Activated T-cell treated with anti-CD3 and anti-CD28 coated beads for 48 hours (primary cell): ENCODE measurements at places on chromosomes 7 and 10.

DNA sequence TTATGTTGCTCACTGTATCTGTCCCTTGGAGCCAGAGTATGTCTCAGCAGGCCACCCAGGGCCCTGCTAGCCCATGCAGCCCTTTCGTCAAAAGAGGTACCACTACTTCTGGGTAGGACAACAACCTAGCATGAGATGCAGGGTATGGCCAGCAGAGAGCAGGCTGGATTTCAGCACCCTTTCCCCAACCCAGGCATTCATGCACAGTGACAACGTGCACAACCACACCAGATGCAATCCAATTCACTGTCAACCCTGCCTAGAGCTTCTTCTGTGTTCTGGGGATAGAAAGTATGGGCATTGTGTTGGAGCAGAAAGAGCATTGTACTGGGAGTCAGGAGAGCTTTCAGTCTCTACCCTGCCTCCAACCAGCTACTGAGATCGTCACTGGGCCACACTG is 37.9 kb downstream of the JAZF1 start:
- no peak for DNase-seq

- no peak for DNase-seq
Observed at GRCh38 chr7:80934321-80934720, 15.5 kb upstream of the SEMA3C start.

GRCh38 chr10:47383261-47384147 is 589 bp downstream of the ZNF488 start:
- DNase-seq, result no peak

GRCh38 chr7:69864274-69864673 is 266.0 kb downstream of the AUTS2 start:
- DNase-seq, result no peak

DNA sequence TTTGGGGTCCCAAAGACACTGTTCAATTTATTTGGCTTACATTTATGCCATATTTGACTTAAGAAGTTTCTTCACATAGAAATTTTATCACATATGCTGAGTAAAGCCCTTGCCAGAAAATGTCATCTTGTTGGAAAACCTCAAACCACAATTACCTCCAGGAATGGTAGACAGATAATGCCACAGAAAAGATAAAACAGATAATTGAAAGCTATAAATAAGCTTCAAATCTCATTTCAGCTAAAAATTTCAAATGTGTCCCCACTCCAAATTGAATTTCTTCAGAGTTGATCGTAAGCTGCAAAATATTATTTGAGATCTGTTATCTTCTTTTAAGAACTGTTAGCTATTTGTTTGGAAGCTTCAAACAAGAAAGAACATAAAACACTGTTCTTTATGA is 176.4 kb upstream of the PTN start:
- DNase-seq, result no peak

DNA sequence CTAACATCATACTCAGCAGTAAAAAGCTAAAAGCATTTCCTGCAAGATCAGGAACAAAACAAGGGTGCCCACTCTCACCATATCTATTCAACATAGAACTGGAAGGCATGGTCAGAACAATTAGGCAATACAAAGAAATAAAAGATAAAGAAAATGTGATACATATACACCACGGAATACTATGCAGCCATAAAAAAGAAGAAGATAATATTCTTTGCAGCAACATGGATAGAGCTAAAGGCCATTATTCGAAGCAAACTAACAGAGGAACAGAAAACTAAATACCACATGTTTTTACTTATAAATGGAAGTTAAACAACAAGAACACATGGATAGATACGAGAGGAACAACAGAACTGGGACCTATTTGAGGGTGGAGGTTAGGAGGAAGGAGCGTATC is 652.7 kb downstream of the GRID1 start:
- DNase-seq, result no peak

DNA sequence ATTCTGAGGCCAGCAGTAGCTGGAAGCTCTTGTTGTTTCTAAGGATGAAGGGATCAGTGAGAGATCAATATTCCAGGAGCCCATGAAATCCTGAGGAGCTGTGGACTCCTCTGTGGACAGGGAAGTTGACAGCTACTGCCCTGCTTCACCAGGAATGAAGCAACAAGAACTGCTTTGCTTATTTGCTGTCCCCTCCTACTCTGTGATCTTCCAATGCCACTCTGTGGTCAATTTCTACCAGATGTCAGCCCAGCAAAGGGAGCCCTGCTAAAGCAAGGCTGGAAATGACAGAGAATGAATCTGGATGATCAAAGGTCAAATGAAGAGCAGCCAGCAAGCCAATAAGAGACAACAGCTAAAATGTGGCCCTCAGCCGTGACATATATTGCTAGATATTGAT is 227.5 kb upstream of the CHRM2 start:
- DNase-seq, result no peak
